ENCODE measurements at places on chromosomes 1 and 21.

GRCh38 chr1:102191723-102192122 lies 195.0 kb upstream of the OLFM3 start:
- peak; percentile 39 for DNase-seq

GRCh38 chr1:41773842-41774241 lies 144.9 kb downstream of the HIVEP3 start:
- no peak for DNase-seq

- DNase-seq: no peak
These were observed 60.6 kb downstream of the UBIAD1 start for GRCh38 chr1:11333631-11334030.

- no peak for DNase-seq
These were observed 69.2 kb upstream of the HSPA13 start for GRCh38 chr21:14452031-14452726.

DNA sequence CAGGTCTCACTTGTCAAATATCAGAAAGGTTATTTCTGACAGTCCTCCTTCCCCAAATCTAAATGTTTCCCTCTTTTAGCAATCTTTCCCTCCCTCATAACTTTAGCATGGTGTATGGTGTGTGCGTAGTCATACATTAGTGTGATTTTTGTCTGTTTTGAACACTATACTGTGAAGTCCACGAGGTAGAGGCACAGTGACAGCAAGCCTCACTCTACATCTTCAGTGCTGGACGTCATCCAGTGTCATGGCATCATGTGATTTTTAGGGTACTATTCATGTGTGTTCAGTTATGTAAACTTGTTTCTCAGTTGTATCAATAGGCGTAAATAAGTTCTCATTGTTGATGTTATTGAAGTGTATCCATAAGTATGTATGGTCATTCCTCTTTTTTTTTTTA lies 39.1 kb downstream of the DYRK1A start:
- DNase-seq: no peak

Data from retinal pigment epithelial cell (primary cell).